ENCODE measurements at places on chromosomes 13 and 19. TPM values are rescaled to one million over a fixed set of nuclear protein-coding genes. Genes with fewer than 3 reads are reported as not detected.

The SIGLEC11 gene
- not detected for total RNA-seq

The FUT3 gene
- not detected for total RNA-seq

The CAPS gene
- total RNA-seq, result 18.1 TPM

The KCNN1 gene
- total RNA-seq, result not detected

The LYL1 gene
- total RNA-seq, result 0.87 TPM

The YIPF2 gene
- 130 TPM for total RNA-seq

The FBXO17 gene
- total RNA-seq, result 15.3 TPM

Data from aortic smooth muscle cell (primary cell).